ENCODE measurements at places on chromosomes 2 and 18.

DNA sequence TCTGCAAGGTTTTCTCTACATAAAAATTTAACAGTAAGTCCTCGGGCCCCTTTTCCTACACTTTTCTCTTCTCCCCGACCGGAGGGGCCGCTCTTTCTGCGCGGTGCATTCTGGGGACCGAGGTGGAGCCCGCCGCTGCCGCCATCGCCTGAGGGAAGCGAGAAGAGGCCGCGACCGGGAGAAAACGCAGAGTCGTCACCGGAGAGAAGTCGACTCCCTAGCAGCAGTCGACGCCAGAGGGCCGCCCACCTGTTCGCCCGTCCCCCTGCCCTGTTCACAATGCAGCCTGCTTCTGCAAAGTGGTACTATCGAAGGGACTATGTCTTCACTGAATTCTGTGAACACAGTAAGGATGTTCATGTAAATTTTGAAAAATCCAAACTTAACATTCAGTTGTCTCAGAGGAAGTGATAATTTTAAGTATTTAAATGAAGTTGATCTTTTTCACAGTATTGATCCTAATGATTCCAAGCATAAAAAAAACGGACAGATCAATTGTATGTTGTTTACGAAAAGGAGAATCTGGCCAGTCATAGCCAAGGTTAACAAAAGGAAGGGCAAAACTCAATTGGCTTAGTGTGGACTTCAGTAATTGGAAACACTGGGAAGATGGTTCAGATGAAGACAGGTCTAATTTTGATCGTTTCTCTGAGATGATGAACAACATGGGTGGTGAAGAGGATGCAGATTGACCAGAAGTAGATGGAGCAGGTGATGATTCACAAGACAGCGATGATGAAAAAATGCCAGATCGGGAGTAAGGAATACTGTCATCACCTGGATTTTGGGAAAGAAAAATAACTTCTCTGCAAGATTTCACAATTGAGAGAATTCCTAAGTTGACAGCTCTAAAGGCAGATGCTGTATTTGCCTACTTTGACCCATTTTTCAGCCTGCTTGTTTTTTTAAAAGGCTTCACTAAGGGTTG, 55.8 kb downstream of the ASXL2 start:
- DNase-seq = peak; percentile 60

- DNase-seq = no peak
Observed at GRCh38 chr2:237617587-237617982, 9.8 kb upstream of the LRRFIP1 start.

- no peak for DNase-seq
Observed at GRCh38 chr18:60024857-60025256, 125.1 kb downstream of the PMAIP1 start.

- DNase-seq = no peak
Observed at GRCh38 chr2:12910431-12910830, 193.7 kb downstream of the TRIB2 start.

GRCh38 chr2:3571284-3571683, 3.8 kb upstream of the RPS7 start:
- no peak for DNase-seq

DNA sequence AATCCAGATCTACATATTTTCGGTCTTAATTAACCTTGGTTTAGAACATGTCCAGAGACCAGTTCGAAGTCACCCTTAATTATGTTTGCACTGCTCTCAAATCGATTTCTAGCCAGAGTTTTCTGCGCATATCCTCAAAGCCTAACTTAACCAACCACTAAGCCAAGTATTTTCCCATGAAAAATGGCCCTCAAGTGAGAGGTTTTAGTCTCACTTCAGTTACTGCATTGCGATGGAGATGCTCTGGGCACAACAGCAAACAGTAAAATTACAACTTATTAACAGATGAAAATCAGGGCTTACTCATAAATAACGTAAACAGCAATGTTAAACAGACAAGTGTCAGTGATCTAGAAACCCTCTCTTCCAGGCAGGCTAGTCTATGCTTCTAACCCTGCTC, 4.5 kb downstream of the RTN4 start:
- no peak for DNase-seq

DNA sequence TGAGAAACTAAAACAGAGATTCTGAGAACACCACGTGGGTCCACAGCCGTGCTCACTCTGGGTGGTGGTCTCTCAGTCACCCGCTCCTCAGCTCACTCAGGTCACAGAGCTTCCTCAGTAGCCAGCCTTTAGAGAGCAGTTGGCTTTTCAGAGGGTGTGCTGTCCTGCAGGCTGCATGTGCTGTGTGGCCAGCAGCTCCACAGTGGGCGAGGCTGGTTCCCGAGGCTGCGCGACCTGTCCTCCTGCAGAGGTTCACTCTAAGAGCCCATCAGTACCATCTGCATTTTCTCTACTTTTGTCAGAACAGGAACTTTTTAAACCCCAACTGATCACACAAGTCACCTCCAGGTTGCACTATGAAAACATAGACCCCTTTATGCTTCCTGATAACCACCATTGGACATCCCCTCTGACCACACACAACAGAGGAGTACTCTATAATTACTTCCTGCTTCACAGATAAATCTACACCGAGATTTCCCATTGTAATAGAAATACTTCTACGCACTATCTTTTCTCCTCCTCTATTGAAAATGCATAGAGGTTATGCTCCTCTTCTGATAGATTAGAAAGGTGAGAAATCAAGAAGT, 93.1 kb downstream of the GYPC start:
- no peak for DNase-seq

DNA sequence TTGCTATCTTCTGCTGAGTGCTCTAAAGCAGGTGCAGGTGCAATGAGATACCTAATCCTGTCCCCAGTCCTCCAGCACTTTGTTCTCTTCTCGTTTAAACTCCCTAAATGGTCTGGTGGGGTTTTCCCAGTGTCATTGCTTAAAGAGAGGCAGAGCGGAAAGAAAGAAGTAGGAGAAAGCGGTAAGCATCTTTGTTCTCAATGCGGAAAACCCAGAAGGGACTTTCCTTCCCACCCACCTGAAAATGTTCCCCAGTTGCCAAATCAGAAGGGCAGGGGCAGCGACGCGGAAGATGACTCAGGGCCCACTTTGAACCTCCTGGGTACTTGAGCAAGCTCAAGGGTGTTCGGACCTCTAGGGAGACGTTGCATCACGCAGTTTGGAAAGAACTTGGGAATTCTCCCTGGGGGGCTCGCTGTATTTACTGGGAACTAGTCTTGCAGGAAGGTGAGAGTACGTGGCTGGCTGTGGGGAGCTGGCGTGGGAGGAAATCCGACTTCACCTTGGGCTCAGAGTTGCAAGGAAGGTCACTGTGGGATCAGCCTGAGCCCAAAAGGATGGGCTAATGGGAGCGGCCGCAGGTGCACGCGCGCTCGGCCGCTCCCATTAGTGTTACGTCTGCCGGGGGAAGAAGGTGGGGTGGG, 589 bp upstream of the SGPP2 start:
- DNase-seq = peak; percentile 64

- no peak for DNase-seq
Observed at GRCh38 chr18:63142594-63143225, 176.9 kb downstream of the BCL2 start.

GRCh38 chr2:28986429-28986828, 5.3 kb downstream of the TOGARAM2 start:
- no peak for DNase-seq

DNA sequence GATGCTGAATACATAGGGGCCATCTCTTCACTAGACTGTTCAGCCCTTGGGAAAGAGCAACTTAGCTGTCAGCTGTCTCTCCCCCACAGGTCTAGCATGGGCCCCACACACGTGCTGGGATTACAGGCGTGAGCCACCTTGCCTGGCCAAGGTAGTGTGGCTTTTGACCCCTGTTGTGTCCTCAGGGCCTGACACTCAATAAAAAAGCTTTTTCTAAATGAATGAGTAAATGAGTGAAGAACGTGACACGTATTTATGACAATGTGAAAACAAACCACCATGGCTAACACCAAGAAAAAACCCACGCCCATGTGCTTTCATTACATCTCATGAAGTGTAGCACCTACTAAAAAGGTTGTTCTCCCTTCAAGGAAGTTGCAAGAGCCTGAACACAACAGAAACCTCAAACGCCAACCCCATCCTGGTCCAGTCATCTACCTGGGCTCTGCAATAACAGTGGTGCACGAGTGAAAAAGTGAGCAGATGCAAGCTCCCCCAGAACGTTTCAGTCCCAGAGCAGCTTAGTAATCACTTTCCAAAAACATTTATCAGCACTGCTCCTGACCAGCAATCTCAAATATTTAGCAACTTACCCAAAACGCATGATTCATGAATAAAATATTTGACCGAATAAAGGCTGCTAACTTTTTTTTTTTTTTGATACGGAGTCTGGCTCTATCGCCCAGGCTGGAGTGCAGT, 3.4 kb downstream of the WDFY1 start:
- peak; percentile 81 for DNase-seq

GRCh38 chr18:11866764-11867163, 15.6 kb downstream of the CHMP1B start:
- DNase-seq = no peak

DNA sequence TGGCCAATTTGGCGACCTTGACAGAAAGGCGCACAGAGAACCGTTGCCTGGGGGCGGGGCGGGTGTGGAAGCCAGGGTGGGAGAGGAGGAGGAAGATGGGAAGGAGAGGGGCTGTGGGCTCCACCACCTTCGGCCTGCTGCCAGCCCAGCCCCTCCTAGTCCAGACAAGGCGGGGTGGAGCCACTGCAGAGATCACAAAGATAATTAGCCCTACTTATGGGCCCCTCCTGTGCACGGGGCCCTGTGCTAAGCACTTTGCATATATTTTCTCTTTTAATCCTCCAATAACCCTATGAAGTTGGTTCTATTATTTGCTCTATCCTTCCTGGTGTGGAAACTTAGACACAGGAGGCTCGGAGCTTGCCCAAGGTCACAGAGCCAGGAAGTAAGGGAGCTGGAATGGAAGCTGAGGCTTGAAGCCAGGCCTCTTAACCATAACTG, 13.7 kb upstream of the ECEL1 start:
- no peak for DNase-seq

GRCh38 chr18:59446012-59446411, 86.9 kb upstream of the LMAN1 start:
- no peak for DNase-seq

DNA sequence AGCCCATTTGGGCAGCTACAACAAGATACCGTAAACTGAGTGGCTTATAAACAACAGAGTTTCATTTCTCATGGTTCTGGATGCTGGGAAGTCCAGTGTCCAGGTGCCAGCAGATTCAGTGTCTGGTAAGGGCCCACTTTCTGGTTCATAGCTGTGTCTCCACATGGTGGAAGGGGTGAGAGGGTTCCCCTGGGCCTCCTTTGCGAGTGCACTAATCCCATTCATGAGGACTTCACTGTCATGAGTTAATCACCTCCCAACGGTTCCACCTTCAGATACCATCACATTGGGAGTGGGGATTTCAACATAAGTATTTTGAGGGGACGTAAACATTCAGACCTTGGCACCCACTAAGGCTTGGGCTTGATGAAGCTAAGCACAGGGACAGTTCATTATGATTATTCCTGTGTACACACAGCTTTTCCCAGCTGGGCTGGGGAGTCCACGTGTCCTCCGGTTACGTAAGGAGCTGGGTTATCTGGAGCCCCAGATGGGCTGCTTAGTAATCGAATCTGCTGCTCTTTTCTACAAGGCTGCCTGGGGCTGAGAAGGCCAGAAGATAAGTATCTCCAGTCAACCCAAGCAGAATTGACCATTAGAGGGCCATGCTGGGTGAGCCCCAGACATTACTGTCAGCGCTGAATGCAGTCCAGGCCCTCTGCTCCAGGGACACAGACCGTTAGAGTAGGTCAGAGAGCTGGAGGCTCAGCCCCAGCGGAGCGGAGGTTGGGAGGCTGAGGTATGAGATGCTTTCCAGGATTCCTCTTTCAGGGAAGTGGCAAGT, 42.7 kb downstream of the EPAS1 start:
- no peak for DNase-seq

GRCh38 chr18:34659579-34660517, 50.2 kb upstream of the DTNA start:
- DNase-seq = no peak

DNA sequence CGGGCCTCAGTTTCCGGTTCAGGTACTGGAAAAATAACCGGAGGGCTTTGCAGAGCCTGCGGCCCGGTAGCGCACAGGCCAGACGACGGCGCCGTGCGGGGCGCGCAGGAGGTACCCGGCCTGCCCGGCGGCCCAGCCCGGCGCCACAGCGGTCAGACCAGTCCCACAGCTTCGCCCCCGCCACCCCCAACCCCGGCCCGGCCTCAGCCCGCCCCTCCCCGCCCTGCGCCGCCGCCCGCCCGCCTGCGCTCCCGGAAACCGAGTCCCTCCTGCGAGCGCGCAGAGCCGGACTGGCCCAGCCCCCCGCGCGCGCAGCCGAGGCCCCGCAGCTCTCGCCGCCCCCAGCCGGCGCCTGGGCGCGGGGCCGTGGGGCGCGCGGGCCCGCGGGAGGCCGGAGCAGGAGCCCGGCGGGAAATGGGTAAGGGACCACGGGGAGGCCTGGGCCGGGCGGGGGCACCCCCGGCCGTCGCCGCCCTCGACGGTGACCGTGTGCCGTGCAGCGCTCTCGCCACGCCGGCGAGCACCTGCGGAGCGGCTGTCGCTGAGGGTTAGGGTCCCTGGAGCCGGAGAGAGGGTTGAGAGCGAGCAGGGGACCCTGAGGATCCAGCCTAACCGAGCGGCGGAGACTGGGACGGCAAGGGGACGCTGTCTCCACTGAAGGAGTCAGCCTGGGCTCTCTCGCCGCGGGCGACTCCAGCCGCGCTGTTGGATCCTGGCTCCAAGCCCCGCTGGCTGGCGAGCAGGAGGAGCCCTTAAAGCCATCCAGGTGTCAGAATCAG, 16.5 kb upstream of the PSD4 start:
- DNase-seq = peak; percentile 64

- no peak for DNase-seq
Observed at GRCh38 chr2:157004789-157005188, 252.7 kb upstream of the GALNT5 start.

DNA sequence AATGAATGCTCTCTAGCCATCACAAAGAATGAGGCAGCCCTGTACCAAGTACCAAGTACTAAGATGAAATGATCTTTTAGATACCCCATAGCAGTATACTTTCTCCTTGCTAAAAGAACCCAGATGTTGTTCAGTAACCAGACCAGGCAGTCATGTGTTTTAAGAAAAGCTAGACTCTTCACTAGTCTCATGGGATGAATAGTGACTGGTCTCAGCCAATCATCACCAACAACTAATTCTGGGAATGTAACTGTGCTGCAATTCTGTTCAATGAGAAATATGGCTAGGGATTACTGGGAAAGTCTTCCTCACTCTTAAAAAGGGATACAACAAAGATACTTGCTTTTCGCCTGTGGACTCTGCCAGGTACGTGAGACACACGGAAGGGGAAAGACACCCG, 29.5 kb downstream of the MBOAT2 start:
- no peak for DNase-seq

- DNase-seq = no peak
Observed at GRCh38 chr18:36066686-36067054, 689 bp downstream of the RPRD1A start.
